ENCODE measurements at places on chromosomes 5 and 9.
A peak's percentile ranks its signal among the peaks of the same experiment; 100 is the strongest.

- peak; percentile 23 for DNase-seq
Measured at GRCh38 chr5:37005946-37006540, 129.5 kb downstream of the NIPBL start.

DNA sequence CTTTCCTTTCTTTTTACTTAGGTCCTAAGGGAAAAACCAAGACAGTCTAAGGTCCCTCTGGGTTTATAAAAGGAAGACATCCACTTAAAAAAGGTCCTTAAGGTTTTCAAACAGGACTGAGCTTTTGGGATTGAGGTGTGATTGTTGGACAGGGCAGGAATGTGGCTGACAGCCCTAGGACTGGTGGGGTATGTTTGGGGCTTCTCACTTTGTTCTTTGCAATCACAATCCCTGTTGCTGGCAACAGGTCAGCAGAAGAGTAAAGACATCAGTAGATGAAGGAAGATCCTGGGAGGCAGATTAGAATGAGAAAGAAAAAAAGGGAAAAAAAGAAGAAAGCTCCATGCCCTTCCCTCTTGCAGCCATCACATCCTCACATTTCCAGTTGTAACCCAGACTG lies 101.4 kb upstream of the TARS1 start:
- no peak for DNase-seq

GRCh38 chr5:168935183-168935582 lies 356.0 kb upstream of the PANK3 start:
- DNase-seq: no peak

GRCh38 chr5:148957591-148958202 lies 105.2 kb downstream of the SH3TC2 start:
- DNase-seq: peak; percentile 71

- DNase-seq: no peak
Measured at GRCh38 chr9:126589349-126589748, 24.4 kb upstream of the LMX1B start.

DNA sequence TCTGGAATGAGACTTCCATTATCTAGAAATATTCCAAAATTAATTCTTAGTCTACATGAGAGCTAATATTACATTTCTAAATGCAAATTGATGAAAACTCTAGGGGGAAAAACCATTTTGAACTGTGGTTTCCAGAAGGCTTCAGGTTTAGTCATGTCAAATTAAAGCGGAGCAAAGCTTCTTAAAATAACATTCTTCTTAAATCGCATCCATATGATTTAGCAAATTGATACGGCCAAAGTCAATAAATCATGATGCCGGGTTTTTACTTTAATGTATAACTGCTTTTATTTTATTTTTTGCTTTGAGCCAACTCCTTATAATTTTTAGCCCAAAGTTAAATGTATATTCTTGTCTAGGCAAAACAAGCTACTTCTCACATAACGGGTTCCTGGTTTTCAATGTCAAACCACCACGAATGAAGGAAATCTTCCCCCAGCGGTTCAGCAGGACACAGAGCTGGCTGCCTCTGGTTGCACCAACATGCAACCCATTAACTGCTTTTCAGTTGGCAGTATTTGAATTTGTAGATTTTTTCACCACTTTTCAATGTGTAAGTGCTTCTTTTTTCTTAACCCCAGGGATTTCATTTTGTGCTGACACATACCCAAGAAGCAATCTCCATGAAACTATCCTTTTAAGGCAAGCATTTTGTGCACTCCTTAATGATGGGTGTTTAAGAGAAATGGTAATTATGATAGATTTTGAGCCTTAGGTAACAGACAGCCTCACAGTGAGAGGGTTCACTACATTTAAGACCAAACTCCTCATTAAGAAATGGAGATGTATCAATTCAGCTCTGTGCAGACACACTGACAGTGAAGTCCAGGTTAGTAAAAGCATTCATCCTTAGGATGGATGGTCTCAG lies 35.5 kb downstream of the EFNA5 start:
- DNase-seq: no peak

DNA sequence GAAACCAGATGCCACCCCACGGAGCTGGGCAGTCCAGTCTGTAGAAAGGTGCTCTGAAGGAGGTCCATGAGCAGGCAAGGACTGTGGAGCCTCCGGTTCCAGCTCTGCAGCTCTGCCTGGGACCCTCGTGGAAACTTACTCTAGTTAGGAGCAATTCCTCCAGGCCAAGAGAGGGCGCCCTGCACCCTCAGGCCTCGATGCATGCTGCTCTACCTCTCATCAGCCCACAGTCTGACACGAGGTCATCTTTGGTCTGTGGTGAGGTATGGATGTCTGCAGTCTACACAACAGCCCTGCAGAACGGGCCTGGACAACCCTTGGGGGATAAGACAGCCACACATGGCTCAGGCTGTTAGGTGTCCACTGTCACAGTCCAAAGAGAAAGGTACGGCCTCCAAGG lies 50.6 kb upstream of the UBTD2 start:
- no peak for DNase-seq

DNA sequence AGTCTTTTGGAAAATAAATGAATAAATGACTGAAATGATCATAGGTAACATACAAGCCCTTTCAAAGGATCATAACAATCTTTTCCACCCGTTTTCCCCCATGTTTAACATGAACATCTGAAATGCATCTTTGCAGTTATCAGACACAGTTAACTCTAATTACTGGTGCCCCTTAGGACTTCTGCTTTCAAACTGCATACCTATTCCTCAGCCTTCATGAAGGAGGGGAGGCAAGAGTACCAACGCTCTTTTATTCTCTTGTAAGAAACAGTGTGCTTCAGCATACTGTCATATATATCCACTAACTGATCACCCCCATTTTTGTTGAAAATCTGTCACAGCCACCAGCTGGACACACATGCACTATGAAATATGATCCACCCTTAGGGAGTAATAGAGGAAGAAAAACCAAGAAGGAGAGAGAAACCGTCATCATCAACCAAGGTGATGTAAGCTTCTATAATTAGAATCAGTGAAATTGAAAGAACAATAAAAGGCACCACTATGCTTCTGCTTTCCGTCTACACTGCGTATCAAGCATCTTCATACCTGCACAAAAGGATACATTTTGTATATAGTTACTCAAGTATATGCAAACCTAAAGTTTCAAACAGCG lies 98.7 kb downstream of the RAPGEF6 start:
- DNase-seq: peak; percentile 31

DNA sequence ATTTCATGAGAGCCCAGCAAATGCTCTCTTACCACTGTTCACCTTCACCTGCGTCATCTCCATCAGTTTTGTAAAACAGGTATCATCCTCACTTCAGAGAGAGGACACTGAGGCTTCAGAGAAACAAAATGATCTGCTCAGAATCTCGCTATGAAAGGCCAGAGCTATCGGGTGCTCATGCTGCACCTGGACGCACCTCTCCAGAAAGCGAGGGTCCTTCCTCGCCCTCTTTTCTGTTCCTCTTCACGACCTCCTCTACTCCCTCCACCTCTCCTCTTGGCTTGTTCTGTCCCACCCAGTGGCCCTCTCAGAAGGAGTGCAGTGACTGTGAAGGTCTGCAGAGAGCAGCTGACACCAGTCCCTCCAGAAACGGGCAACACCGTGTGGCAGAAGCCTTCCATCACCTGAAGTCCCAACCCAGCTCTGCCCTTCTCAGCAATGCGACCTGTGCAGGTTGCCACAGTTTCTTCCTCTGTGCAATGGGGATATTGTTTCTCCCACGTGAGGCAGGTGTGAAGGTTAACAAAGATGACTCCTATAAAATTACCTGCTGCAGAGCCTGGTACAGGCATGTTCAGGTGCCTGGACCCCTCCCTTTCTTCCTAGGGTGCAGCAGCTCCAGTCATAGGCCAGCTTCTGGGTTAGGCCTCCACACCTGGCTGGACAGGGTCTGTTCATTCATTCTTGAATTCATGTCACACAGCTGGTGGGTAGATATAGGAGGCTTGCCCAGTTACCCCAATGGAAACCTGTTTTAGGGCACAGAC lies 45.3 kb upstream of the ANGPTL2 start:
- DNase-seq: no peak

GRCh38 chr5:143265995-143266394 lies 137.5 kb downstream of the NR3C1 start:
- no peak for DNase-seq

- DNase-seq: no peak
Measured at GRCh38 chr5:24643880-24644279, 898 bp downstream of the CDH10 start.

DNA sequence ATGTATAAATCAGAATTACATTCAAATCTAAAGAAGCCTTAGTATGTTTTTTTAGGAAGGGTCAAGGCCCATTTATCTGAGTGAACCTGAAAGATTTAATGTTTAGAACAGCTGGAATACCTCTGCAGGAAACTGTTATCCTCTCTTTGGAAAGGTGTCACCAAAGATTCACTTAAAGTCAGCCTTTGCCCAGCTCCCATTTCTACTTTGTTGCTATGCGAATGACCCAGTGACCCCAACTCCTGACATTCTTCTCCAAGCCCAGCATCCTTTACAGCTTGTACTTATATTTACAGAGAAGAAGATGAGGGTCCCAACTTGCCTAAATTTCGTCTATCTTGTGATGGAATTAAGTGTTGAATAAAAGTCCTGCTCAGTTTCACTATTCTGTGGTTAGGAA lies 1198.6 kb downstream of the CDH12 start:
- no peak for DNase-seq

DNA sequence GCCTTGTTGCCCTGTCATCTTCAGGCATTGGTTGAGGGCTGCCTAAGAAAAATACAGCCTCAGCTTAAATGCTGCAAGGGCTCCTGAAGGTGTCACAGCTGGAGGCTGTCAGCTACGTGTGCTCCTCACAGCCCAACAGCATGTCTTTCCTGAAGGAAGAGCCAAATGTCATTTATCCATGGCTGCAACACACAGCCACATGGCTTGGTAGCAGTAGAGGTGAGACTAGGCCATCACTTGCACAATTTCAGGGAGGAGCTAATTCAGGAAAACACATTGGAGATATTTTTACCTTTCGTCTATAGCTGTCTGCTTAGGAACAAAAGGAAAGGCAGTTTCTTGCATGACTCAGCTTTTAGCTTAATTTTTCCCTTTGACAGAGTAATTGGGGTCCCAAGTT lies 260.7 kb downstream of the SYK start:
- DNase-seq: peak; percentile 60

GRCh38 chr5:74149395-74149794 lies 491.1 kb downstream of the ENC1 start:
- peak; percentile 82 for DNase-seq

- DNase-seq: no peak
Measured at GRCh38 chr5:139462586-139463276, at the start of gene ECSCR. Gene ECSCR (minus strand): TSS chr5:139462743. CDS start chr5:139462670, 73 bp downstream.

DNA sequence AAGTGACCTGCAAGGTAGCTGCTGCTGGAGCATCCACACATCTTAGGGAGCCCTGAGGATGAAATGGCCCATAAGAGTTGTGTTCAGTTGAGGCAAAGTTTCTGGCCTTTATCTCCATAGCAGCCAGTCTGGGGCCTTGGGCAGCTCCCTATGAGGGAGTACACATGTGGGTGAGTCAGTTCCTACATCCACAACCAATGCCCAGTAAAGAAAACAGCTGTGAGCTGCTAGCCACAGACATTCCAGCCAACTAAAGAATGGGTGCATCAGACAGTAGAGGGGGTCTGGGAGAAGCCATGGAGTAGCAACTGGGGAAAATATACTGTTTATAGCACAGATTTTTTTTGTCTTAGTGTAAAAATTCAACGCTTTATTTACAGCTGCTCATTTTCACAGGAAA lies 720.7 kb downstream of the TLE1 start:
- peak; percentile 8 for DNase-seq

DNA sequence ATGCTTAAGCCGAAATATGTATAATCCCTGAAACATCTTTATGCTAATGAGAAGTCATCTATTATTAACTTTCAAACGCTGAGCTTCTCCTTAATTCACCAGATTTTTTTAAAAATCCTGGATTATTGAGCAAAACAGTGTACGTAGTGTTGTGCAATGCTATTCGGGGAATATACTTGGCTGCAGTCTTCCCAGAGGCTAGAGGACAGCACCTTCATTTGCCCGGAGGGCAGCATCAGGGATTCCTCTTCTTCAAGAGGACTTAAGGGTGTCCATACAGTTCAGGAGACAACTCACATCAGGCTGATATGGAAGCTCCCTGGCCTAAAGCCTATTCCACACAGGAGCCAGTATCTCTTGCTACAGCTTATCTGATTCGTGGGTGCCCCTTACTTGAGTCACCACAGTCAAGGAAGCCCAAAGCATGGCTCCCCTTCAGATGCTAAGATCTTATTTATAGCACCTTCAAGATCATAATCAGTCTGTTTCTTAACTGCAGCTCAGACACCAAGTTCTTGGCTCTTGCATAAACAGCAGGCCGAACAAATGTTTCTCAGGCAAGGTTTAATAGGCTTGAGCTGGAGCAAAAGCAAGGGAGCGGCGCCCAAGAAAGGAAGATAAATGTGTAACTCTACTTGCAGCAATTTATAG lies 29.4 kb downstream of the NUTM2F start:
- DNase-seq: no peak

DNA sequence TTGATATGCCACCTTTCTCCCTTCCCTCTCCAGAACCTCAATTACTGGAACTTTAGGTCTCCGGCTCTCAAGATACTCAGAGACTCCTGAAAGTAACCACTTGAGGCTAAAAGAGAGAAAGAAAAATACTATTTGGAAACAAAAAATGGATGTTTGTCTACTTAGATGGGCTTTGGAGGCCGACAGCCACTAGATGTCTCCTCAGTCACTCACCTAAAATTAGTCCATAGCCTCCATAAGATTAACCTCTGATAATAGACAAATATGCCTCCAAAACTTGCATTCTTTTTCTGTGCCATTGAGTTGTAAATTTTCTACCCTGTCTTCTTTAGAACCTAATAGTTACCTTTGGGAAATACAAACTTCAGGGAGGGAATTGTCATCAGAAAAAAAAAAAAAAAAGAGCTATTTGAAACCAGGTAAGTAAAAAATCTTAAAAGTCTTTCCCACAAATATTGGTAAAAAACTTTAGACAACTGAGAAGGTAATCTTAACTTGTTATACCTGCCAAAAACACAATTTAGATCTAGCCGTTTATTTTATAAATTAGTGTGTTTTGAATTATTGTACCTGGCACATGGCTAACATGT lies 11.2 kb upstream of the PCDH1 start:
- peak; percentile 45 for DNase-seq
